ENCODE measurements at places on chromosomes 11 and 22.

DNA sequence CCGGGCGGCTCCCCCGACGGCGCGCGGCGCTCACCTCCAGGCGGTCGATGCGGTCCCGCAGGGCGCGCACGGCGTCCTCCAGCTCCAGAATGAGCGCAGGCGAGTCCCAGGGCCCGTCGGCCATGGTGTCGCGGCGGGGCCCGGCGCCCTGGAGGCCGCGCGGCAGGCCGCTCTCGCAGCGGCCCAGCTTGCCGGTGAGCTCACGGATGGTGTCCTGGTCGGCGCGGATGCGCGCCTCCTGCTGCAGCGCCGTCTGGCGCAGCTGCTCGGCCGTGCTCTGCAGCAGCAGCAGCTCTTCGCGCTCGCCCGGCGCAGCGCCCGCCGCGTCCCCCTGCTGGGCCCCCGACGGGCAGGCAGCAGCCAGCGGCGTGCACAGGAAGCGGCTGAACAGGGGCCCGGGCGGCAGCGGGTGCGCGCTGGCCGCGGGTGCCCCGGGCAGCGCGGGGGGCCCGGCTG is 599 bp downstream of the NPTXR start:
- no peak for DNase-seq

GRCh38 chr11:111413849-111414248 is 34.8 kb upstream of the POU2AF1 start:
- peak; percentile 28 for DNase-seq

DNA sequence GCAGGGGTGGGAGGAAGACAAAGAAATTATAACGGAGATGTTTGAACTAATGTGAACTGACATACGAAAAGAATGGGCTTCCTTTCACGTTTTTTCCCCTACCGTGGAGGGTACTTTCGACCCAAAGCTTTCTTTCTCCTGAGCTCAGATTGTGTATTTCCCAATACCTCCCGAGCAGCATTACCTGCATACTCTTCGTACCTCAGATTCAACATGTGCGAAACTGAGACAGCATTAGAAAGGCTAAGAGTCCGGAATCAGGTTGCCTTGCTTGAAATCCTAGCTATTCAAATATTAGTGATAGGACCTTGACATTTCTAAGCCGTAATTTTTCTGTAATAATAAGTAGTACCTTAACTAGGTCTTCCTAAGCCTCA is 778 bp upstream of the PAK1 start:
- DNase-seq, result no peak

DNA sequence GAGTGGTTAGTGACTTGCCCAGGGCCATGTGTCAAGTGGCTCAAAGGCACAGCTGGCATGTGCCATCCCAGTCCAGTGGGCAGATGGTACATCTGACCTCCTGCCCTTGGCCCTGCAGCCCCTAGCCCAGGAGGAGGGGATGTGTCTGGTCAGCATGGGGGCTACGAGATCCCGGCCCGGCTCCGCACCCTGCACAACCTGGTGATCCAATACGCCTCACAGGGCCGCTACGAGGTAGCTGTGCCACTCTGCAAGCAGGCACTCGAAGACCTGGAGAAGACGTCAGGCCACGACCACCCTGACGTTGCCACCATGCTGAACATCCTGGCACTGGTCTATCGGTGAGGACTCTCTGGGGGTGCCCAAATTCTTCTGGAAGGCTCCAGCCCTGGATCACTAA is 5.7 kb upstream of the RAB1B start:
- DNase-seq, result no peak

DNA sequence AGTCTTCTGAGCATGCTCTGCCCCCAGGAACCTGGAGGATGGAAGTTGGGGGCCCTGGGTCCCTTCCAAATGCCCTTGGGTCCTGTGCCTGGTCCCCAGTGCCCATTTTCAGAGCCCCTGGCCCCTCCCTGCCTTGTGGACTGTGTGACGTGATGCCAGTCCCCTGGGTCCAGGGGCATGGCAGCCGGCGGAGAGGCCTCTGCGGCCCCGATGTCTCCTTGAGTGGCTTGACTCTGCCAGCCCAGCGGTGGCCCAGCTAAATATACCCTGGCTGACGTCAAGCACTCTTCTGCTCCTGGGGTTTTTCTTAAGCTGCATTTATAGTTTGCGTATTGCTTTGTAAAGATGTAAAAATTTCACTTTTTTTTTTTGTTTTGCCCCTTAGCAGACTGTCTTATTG is 35.2 kb upstream of the PARVG start:
- no peak for DNase-seq

DNA sequence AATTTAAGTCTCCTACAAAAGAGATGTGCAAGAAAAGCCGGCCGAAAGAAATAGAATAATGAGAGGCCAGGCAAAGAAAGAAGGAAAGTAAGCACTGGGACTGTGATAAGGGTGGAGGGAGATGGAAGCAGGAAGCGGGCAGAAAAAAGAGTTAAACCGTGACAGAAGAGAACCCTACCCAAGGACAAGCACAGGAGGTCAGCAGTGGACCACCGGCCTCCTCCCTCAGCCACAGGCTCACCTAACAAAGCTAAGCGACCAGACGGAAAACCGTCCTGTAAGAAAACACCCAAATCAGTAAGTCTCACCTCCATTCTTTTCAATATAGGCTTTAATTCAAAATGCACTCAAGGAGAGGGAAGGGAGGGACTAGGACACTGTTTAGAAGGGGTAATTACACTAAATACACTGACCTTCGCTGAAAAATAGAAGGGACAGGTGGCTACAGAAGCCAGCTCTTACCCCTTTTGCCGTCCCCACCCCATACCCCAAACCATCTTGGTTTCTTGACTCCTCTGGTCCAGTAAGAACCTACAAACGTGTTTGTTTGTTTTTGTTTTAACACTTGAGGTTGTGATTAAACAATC is 1.9 kb downstream of the FAM181B start:
- DNase-seq, result no peak

DNA sequence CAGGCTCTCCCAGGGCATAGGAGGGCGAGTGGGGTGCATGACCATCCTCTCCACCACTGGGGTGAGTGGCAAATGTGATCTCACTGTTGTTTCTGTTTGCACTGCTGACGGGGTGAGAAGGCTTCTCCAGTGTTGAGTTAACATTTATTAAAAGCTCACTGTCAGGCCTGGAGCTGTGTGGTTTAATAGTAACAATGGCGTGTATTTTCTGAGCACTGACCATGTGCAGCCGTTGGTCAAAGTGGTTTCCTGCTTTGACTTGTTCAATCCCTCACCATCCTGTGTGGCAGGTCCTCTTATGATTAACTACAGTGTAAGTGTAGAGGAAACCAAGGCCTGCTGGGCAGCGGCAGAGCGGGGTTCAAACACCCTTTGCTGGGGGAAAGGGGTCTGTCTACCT is 4.4 kb downstream of the A4GALT start:
- DNase-seq, result no peak

All from stimulated activated CD4-positive, alpha-beta T cell treated with anti-CD3 and anti-CD28 coated beads, Interleukin-12 subunit alpha, Interleukin-12 subunit beta, amount 100 ng/mL, for 48 hours (primary cell).